ENCODE measurements at places on chromosomes 7 and 10.

GRCh38 chr7:55028011-55028410, 9.2 kb downstream of the EGFR start:
- no peak for DNase-seq

GRCh38 chr10:37839243-37839642, 18.2 kb downstream of the ZNF248 start:
- DNase-seq: no peak

- no peak for DNase-seq
Measured at GRCh38 chr10:25082276-25083204, 66.1 kb downstream of the THNSL1 start.

- no peak for DNase-seq
Measured at GRCh38 chr7:41886262-41886900, 183.5 kb upstream of the INHBA start.

DNA sequence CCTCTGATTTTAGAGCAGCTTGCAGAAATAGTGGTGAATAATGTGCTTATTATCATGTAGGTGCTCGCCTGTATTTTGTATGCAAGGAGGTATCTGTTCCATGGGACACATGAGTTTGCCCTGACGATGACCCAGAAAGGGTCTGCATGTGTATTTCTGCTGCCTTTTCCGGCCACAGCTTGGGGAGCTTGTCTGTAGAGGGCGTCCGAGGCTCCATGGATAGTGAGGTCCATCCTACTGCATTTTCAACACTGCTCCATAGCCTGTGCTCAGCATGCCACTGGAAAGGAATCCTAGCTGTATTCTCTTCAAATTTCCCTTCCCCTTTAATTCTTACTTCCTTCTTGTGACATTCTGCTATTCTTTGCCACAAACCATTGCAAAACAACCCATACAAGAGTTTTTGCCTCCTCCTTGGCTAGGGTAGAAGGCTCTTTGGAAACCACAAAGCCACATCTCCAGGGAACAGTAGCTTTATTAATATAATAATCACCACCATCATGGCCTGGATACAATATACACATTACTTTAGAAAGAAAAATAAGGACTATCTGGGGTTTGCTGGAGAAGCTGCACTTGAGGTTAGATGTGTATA, 127.7 kb downstream of the DYNC1I1 start:
- no peak for DNase-seq

DNA sequence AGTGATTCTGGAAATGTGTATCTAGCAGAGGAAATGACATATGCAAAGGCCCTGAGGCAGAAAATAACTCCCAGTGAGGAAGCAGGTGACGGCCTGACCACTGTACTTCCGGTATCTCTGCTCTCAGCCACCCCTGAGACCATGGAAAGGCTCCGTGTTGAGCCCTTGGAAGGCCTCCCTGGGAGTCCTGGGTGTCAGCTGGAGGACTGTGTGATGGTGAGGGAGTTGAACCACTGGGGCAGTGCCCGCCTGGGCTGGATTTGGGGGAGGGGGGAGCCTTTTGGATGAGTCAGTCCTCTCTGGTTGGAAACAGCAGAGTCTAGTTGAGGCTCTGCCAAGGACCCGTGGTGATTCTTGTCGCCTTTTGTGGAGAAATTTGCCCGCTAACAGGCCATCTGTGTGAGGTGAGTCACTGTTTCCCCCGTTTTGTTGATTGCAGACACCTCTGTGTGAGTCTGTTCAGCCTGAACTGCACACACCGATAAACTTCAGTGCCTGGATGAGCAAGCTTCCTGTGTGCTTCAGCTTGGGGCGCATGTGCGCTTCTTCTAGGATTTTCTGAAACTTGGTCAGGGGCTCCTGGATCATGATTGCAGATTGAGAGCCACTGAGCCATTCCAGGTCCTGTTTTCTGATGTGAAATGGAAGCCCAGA, 98.6 kb downstream of the GRK5 start:
- peak; percentile 81 for DNase-seq

- no peak for DNase-seq
Measured at GRCh38 chr10:43938810-43939209, 290.1 kb upstream of the ZNF32 start.

DNA sequence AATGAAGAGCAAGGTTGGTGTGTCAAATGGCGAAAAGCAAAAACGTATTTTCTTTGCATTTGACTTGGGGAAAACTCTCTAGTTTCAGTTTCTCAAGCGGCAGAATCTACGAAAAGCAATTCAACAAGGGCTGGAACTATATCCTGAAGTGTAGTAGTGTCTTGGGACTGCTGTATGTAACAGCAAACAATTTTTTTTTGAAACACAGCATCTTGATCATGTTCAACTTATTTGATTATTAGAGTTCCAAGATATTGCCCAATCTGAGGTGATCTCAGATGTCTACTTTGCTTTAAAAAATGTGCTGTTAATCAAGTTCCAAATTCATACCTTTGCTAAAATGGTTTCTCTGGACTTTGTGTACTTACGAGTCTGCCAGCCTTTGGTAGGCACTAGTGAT, 120.6 kb downstream of the ZWINT start:
- DNase-seq: no peak

GRCh38 chr7:100102950-100103840, 1.8 kb downstream of the AP4M1 start:
- DNase-seq: no peak

- no peak for DNase-seq
Measured at GRCh38 chr7:12162415-12163113, 48.5 kb upstream of the TMEM106B start.

- DNase-seq: no peak
Measured at GRCh38 chr7:65846008-65846570, 26.8 kb upstream of the VKORC1L1 start.

GRCh38 chr7:35521941-35522340, 173.0 kb downstream of the HERPUD2 start:
- DNase-seq: no peak

GRCh38 chr7:37833107-37833817, 15.1 kb upstream of the NME8 start:
- no peak for DNase-seq

- no peak for DNase-seq
Measured at GRCh38 chr7:95927756-95928155, 155.4 kb downstream of the DYNC1I1 start.

DNA sequence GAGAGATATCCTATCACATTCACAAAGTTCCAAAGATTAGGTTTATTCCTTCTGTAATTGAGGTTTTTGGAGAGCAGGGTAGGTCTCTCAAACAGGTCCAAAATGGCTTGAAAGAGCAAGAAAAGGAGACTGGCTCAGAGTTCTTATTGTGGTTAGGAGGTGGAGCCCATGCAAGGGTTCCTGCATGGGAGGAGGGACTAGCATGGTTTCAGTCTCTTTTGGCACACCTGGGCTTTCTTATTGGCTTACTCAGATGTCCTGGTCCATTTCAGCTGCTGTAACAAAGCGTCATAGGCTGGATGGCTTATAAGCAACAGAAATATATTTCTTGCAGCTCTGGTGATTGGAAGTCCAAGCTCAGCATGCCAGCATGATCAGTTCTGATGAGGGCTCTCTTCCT, 493.1 kb downstream of the REEP3 start:
- DNase-seq: no peak

DNA sequence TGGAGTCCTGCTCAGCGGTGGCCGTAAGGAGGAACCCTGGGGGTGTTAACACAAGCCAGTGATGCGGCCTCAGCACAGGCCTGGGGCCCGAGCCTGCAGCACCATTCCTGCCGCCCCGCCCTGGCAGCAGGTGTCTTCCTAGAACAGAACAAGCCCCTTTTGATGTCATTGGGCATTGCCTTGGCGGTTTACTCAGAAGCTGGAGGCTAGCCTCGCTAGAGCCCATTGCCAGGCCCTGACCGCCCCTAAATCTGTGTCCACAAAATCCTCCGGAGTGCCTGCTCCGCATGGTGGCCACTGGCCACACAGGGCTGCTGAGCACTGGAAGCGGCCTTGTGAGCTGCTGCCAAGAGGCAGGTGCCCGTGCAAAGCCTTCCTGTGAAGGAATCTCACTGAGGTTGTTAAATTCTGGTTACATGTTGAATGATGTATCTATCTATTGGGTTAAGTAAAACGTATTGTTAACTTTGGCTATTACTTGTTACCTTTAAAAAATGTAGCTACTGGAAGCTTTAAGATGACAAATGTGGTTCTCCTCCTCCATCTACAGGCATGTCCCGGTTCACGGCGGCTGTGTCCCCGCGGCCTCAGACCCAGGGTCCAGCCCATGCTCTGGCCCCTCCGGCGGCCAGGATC, 1.2 kb upstream of the INPP5A start:
- no peak for DNase-seq

DNA sequence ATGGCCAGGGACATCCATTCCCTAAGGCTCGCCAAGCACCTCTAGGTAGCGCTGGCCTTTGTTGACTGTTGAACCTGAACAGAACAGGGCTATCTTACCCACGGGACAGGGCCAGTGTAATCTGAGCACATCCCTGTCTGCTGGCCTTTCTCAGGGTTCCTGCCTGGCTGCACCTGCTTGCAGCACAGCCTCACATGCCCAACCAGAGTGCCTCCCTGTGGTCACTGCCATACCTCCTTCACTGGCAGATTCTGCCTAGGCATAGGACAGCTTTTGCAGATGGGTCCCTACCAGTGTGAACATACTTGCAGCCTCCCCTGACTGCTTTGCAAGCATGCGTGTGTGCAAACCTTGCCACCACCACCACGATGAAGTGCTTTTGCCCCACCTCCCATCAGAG, 15.8 kb upstream of the LIPN start:
- no peak for DNase-seq

DNA sequence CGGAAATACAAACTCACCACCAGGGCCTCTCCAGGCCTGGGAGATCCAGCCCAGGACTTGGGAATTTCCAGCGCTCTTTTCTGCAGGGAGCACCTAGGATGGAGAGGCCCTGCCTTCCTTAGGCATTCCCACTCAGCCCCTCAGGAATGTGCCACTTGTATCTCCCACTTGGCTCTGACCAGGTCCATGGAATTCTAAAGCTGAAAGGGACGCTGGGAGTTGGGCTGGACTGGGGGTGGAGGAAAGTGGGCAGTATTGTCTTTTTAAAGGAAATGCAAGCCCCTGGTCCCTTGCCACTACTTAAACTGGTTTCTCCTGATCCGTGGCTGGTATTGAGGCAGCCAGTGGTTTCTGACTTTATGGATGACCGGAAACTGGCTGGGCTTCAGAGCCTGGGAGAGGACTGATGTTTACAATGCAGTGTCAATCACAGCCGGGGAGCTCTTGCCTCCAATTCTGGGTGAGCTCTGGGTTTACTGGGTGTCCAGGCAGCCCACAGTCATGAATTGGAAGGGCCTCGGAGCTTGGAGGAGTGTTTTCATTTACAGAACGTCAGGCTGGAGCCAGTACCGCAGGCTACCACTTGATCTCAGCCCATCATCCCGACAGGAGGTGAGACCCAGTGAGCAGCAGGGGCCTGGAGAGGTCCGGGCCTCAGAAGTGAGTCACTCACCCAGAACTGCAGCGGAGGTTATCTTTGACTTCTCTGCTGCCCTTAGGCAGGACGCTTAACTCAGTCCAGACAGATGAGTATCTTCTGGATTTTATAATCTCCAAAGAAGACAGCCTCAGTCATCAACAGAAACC, 27.3 kb downstream of the AGAP3 start:
- no peak for DNase-seq

- DNase-seq: no peak
Measured at GRCh38 chr10:68239596-68240150, 7.8 kb upstream of the ATOH7 start.

DNA sequence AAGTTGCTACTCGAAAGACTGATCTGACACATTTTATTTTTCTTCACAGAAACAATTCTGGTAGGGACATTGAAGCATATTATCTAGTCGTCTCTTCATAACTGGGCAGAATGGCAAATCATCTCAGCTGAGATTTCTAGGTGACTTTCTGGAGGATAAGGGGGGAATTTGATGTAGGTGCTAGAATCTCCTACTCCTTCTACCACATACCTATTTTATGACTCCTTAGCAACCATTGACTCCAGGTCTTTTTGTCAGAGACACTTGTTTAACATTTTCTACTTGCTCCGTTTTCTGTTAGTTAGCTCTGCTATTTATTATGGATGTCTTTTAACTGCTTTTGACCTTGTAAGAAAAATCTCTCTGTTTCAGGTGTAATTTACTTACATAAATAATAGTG, 380.9 kb upstream of the SEMA3C start:
- no peak for DNase-seq

GRCh38 chr10:101225846-101226421, 3.3 kb downstream of the LBX1 start:
- DNase-seq: no peak

DNA sequence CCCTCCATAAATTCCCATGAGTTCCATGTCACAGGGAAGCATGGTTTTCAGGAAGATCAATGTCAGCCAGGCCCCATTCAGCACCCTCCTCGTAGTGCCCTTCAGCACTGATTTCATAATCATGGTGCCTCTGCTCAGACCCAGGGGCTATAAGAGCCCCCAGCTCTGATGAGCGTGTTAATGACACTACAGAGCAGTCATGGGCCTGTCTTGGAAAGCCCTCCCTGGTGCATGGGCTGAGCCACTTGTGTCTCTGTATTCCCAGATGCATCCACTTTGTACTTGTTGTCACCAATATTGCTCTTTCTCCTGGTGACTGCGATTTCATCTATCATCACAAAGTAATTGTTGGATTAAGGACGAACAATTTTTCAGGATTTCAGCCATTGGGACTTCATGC, 154.6 kb downstream of the ADARB2 start:
- no peak for DNase-seq

- no peak for DNase-seq
Measured at GRCh38 chr7:112986256-112987031, 100.2 kb downstream of the GPR85 start.

DNA sequence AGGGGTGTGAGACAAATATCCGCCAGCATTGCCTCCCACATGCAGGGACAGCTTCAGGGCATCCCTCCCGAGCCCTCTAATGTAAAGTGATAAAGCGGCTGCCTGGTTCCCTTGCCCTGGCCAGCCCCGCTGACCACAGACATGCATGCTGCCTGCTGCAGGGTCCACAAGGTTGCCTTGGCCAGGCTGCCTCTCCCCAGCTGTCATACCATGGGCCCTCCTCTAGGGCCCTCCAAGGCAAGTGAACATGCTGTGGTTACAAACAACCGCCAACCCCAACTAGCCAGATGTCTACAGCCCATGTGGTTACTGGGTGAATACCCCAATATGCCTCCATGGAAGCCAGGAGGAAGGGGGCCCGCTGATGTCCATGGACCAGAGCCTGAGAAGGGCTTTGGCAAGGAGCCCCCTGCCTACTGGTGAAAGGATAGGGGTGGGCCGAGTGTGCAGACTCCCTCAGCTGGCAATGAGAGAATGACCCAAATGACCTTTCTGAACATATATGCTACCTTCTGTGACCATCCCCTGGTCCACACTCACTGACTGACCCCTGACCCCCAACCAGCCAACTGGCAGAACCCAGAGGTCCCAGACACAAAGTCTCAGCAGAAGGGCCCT, 37.4 kb downstream of the GRID1 start:
- no peak for DNase-seq

GRCh38 chr10:89279421-89279869, 22.4 kb upstream of the IFIT2 start:
- no peak for DNase-seq

- no peak for DNase-seq
Measured at GRCh38 chr10:21263263-21263803, 262.1 kb downstream of the SKIDA1 start.

DNA sequence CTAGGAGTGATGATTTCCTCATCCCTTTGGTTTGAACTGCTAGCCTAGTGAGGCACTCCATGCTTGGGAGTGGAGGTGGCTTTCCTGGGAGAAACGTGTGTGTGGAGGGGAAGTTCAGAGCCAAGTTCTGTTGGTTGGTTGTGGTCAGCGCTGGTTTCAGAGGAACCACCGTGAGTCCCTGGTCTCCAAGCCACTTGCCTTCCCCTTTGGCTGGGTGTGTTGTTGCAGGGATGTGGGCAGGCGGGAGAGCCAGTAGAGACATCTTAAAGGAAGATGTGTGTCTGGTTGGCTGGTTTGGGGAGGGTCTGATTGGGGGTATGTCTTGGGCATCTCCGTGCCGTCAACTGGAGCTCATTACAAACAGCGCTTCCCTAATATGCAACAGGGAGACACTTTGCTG, 130.8 kb upstream of the TCF7L2 start:
- DNase-seq: no peak
